AG08395 (cell line): ENCODE measurements at places on chromosomes 13 and 19.

DNA sequence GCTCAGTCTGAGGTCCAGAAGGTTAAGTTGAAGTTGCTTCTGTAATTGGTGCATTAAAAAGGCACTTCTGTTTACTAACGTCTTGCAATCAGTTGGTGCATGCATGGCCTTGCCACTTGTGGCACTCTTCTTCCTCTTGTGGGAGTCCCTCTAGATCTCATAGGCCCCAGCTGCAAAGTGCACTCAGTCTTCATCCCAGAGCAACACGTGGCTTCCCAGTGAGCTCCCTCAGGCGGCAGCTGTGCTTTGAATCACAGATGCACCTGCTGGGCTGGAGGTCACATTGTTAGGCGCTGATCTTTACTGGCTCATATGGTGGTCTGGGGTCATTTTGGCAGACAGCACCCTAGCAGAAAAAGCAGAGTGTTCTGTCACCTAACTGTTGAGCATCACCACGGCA lies 215.7 kb downstream of the ZNF536 start:
- no peak for DNase-seq

- no peak for DNase-seq
These were observed 65.6 kb downstream of the IER2 start for GRCh38 chr19:13215572-13216380.

- no peak for DNase-seq
These were observed 970.2 kb downstream of the EFNB2 start for GRCh38 chr13:105565136-105565727.

DNA sequence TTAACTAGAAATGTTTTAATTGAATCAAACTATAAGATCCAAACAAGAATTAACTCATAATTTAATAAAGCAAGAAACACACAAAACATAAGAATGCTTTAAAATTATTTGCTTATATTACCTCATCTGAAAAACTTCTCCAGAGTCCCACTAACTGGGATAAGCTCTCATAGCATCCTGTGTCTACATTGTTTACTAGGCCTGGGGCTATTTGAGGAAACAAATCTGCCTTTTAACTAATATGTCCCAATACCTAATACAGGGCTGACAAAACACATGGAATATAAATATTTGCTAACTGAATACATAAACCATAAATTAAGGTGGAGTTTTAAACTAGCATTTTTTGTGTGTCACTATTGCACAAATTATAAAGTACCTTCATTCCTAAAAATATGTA lies 1399.8 kb upstream of the SLC10A2 start:
- no peak for DNase-seq

- DNase-seq, result no peak
These were observed 800.5 kb upstream of the KLHL1 start for GRCh38 chr13:70908795-70909194.

DNA sequence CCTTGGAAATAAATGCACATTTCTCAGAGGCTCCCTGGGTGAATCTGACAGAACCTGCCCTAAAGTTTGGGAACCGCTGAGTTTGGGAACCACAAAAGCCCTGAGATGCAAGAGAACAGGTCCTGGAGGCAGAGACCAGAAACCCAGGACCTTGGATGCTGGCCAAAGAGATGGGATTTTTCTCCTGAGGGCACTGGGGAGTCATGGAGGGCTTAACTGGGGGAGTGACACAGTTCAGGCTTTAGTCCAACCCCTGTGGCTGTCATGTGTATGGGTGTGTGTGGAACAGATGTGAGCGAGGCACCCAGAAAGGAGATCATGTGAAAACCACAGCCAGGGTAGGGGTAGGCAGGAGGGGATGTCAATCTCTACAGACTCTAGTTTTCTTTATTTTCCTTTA lies 3.9 kb upstream of the NCCRP1 start:
- DNase-seq, result no peak

DNA sequence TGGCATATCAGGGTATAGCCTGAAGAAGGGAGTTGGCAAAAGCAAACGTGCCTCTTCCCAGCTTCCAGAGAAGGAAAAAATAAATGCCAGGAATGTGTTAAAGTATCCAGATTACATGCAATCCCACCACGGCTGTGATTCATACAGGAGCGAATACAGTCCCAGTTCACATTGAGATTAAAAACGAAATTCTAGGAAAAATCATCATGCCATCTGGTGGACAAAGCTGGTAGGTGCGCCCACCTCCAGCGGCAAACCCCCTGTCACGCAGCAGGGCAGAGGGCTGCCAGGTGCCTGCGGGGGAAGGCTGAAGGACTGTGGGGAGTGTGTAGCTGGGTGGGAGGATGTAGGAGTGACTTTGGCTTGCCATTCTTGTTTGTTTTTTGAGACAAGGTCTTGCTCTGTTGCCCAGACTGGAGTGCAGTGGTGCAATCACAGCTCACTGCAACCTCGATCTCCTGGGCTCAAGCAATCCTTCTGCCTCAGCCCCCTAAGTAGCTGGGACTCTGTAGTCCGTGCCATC lies 6.4 kb upstream of the DMWD start:
- DNase-seq, result peak; percentile 90

- DNase-seq, result no peak
These were observed 35.3 kb downstream of the INSR start for GRCh38 chr19:7258840-7259395.

- no peak for DNase-seq
These were observed 19.7 kb downstream of the ELF1 start for GRCh38 chr13:40999416-40999815.

DNA sequence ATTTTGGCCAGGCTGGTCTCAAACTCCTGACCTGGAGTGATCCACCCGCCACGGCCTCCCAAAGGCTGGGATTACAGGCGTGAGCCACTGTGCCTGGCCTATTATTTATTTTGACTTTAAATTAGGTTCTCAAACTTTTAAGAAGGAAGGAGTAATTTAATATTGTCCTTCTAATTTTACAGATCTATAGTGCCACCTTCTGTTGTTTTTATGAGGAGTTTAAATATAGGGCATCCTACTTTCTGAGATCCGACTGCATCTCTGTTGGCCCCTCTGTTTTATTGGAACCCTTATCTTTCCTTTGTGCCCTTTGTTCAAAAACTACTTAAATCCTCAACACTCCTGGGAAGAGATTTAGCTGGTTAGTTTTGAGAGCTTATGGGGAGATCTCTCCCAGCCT lies 25.4 kb upstream of the ZMYM5 start:
- DNase-seq, result peak; percentile 18

DNA sequence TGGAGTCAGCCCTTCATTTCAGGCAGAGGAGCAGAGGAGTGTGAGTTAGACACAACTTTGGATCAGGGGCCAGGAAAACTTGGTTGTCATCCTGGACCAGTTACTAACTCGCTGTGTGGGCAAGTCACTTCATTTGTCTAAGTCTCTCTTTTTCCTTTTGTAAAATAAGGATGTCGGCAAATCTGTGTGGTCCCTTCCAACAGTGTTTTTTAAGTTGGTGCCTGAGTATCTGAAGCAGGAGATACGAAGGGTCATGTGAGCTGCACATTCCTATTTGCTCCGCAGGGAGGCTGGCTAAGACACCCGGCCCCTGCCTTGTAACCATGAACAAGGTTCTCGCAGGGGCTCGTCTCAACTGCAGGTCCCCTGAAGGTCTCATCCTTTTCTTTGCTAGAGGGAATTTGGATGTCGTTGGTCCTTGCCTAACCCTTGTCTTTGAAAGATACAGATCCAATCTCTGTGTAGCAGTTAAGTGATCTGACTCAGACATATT lies 64.3 kb downstream of the LRCH1 start:
- no peak for DNase-seq

- DNase-seq, result no peak
These were observed 211.5 kb upstream of the KL start for GRCh38 chr13:32804673-32805230.

DNA sequence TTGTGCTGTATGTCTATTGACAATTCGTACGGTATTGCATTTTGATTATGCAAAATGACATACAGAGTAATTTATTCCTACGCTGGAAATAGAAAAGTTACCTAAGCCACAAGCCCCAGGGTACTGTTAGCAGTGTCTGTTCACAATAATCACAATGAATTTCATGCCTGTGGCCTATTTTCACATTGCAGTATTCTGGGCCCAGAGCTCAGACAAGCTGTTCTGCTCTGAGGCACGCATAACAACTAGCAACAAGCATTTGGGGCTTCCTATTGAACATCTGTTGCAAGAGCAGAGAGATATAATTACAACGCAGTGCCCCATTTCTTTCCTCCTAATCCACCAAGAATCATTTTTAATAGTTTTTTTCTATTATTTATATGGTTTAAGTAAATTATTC lies 158.9 kb upstream of the SGCG start:
- DNase-seq, result no peak

DNA sequence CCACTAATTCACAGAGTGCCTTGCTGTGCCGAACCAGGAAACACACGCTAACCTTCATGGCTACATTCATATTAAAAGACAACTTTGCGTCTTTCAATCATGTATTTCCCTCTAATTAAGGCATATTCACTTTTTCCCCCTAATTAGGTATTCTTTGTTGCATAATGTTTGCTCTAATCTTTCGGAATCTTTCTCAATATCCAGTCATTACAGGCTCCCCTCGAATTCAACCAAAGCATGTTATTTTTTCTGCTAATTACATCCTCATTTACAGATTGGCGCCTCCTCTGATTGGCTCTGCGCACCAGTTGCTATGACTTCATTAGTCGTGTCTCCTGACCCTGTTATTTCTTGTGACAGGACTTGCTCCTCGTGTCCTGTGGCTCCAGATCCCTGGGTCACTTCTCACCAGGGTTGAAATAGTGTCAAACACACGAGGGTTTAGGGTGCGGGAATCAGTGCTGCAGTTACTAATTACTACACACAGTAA lies 226.7 kb upstream of the TSHZ3 start:
- DNase-seq, result no peak

GRCh38 chr19:29267701-29268100 lies 54.8 kb upstream of the UQCRFS1 start:
- no peak for DNase-seq

- DNase-seq, result no peak
These were observed 14.0 kb upstream of the ZNF780A start for GRCh38 chr19:40104754-40105153.

- peak; percentile 23 for DNase-seq
These were observed 24.1 kb downstream of the HNRNPM start for GRCh38 chr19:8468761-8469373.

GRCh38 chr13:43411741-43412140 lies 375.0 kb downstream of the ENOX1 start:
- DNase-seq, result no peak

DNA sequence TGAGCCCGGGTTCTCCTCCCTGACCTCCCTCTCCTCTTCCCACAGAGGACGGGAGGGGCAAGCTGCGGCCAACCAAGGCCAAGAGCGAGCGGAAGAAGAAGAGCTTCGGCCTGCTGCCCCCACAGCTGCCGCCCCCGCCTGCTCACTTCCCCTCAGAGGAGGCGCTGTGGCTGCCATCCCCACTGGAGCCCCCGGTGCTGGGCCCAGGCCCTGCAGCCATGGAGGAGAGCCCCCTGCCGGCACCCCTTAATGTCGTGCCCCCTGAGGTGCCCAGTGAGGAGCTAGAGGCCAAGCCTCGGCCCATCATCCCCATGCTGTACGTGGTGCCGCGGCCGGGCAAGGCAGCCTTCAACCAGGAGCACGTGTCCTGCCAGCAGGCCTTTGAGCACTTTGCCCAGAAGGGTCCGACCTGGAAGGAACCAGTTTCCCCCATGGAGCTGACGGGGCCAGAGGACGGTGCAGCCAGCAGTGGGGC lies 162.2 kb downstream of the KDM4B start:
- no peak for DNase-seq

GRCh38 chr13:108069521-108070210 lies 145.7 kb downstream of the LIG4 start:
- DNase-seq, result no peak
